ENCODE measurements at places on chromosomes 1 and 21.

GRCh38 chr1:109726007-109726406 lies 14.0 kb downstream of the GSTM5 start:
- no peak for DNase-seq

DNA sequence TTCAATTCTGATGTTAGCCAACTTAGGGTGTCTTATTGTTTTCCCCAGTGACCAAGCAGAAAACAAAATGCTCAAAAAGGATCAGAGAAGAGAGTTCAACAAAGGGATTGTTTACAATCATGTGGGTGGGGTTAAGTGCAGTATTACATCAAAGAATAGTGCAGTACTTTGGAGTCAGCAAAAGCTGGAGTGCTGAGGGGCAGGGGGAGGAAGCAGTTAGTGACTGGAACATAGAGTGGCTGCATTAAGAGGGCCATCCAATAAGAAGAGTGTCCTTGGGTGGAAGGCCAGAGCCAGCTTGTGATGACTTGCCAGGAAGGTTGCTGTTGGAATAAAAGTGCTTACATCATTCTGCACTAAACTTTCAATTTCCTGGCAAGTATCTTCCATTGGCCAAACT lies 175.5 kb downstream of the CYYR1 start:
- DNase-seq = no peak

DNA sequence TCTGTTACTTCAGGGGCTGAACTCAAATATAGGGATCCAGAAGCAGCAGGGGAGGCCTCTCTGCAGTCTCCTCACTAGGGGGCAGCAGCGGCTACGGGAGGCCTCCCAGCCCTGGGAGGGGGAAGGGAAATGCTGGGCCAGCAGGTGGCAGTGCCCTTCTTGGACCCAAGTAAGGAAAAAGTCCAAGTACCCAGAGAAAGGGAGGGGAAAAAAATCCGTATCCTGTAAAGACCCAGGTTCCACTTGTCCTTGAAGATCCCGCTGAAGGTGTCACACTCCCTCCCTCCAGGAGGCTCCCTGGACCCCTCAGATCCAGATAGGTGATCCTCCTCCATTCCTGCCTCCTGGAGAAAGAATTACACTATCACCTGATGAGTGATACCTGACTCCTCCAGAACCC lies 14.1 kb upstream of the NUAK2 start:
- DNase-seq = no peak

GRCh38 chr1:209527372-209527771 lies 56.1 kb upstream of the CAMK1G start:
- DNase-seq = peak; percentile 15

GRCh38 chr1:20165522-20165951 lies 20.4 kb upstream of the UBXN10 start:
- no peak for DNase-seq

- no peak for DNase-seq
Measured at GRCh38 chr1:918353-918752, 5.4 kb upstream of the SAMD11 start.

- DNase-seq = no peak
Measured at GRCh38 chr21:36185523-36185922, 28.9 kb downstream of the DOP1B start.

DNA sequence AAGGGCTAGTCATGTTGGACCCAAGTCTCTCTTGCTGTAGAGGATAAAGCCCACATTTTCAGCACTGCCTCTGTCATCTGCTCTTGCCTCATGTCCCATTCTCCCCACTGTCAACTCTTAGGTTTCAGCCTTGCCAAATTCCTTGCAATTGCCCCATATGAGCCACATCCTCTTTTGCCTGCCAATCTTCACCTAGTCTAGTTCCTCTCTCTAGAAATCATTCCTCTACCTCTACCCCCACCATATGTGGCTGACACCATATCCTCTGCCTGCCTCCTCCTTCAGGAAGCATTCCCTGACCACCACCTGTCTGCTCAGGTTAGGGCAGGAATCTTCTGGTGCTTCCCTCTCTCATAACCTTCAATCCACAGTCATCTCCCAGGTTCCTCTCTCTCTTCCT lies 38.2 kb downstream of the SLC9A1 start:
- no peak for DNase-seq

DNA sequence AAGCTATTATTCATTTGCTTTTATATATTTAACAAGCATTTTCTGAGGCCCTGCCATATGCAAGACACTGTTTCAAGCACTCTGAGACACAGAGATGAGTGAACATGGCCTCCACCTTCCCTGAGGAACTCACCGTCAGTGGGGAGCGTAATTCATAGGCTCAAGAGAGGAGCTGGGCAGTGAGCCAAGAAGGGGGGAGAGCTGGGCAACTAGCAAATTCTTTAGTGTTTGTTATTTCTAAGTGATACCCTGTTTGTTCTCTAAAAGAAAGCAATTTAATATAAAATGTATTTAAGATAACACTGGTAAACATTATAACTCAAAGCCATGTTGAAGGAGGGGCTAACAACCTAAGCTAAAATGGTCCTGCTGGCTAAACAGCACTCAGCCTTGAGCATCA lies 119.2 kb upstream of the NGF start:
- DNase-seq = no peak

GRCh38 chr1:73593804-73594203 lies 604.2 kb downstream of the LRRIQ3 start:
- DNase-seq = no peak

DNA sequence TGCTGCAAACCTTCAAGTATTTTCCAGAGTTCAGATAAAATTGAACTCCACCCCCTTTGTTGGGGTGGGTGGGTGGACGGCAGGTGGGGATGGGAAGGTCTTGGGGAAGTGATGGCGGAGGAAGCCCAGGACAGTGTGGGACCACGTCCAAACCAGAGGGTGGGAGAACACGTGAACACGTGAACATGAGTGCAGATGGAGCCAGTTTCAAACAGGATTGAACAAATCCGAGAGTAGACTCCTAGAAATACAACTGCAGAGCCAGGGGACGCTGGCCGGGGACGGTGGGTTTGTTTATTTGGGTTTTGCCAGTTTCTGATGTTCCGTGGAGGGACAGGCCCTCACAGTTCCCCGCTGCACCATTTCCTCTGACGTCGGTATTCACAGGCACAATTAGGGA lies 2.9 kb downstream of the KRTAP10-2 start:
- DNase-seq = no peak

Data from fibroblast of skin of left biceps (primary cell).